ENCODE measurements at places on chromosomes 3 and 15.
A peak's percentile ranks its signal among the peaks of the same experiment; 100 is the strongest.

DNA sequence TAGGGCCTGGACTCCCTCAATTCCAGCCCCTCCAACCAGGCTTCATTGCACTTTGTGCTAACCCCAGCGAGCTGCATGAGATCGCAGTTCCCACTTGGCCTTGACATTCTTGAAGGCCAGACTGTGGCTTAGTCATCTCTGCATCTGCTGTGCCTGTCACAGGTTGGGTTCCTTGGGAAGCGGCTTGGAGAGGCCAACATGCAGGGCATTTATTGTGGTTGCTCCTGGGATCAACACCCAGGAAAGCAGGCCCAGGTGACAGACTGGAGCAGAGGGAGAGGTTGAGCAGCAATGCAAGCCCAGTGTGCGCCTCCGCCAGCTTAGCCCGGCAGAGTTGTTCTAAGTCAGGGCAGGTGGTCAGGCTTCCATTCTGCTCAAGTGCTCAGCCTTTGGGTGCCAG, 10.5 kb downstream of the ABCF3 start:
- no peak for DNase-seq

GRCh38 chr3:181722156-181722555, 10.4 kb downstream of the SOX2 start:
- no peak for DNase-seq

DNA sequence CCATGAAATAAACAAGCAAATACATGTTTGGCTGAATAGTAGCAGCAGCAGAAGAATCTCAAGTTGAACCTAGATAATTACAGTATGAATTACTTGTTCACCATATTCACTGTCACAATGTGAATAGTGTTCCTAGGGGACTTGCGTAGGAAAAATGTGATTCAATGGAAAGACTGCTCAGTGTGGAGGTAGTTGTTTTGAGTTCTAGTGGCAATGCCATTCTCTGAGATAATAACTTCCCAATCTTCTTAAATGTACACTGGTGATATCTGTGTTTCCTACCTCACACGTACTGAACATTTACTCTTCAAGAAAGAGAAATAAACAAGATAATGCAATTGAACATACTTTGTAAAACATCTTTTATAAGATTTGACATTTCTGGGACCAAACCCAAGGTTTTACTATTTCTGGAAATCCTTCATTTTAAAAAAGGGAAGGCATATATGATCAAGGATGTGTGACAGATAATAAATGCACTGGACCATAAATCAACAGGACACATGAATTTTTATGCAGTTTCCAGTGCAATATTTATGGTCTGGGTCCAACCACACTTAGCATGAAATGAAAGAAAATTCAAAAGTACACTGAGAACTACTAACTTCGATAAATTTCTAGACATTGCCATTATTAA, 598.3 kb upstream of the ZNF385D start:
- DNase-seq = no peak

GRCh38 chr15:81133782-81134461, at the start of gene CFAP161:
TSS of gene CFAP161 (plus strand) at chr15:81134270. CDS start at chr15:81134330, 60 bp downstream.
- peak; percentile 84 for DNase-seq
